Amniotic stem cell (primary cell): ENCODE measurements at places on chromosomes 11 and 22.

GRCh38 chr22:35343664-35344550 lies 37.0 kb upstream of the HMOX1 start:
- DNase-seq = no peak

- DNase-seq = no peak
These were observed 438.0 kb downstream of the TBC1D22A start for GRCh38 chr22:47200273-47201051.

DNA sequence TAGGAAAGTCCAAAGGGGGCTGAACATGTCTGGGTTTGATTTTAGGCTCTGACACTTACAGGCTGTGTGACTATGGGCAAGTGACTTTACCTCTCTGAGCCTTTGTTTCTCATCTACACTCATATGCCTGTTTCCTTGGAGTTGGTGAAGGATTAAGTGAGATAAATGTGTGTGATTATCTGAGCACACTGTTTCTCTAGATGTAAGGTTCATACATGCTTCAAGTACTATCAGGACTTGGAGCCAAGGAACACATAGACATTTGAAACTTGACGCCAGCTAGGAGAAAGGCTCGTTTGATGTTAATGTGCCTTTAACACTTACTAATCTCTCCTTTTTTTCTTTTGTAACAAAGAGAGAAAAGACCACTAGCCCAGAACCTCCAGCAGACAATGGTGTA lies 9.7 kb downstream of the CRYBB1 start:
- no peak for DNase-seq

DNA sequence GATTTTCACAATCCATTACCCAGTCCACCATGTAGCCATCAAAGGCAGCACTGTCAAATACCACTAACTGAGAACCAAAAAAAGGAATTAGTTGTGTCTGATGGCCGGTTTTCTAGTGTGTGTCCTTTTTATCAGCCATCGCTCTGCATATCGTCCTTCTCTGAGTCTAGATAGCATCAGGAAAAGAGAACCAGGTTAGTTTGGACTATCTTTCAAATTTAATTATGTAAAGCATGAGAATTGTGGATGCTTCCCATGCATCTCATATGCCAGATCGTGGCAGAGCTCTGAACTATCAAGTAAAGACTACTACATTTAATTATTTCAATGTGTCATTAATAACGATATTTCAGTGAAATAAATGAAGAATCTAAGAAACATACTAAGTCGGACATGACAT lies 691.9 kb downstream of the FAM181B start:
- DNase-seq = no peak

DNA sequence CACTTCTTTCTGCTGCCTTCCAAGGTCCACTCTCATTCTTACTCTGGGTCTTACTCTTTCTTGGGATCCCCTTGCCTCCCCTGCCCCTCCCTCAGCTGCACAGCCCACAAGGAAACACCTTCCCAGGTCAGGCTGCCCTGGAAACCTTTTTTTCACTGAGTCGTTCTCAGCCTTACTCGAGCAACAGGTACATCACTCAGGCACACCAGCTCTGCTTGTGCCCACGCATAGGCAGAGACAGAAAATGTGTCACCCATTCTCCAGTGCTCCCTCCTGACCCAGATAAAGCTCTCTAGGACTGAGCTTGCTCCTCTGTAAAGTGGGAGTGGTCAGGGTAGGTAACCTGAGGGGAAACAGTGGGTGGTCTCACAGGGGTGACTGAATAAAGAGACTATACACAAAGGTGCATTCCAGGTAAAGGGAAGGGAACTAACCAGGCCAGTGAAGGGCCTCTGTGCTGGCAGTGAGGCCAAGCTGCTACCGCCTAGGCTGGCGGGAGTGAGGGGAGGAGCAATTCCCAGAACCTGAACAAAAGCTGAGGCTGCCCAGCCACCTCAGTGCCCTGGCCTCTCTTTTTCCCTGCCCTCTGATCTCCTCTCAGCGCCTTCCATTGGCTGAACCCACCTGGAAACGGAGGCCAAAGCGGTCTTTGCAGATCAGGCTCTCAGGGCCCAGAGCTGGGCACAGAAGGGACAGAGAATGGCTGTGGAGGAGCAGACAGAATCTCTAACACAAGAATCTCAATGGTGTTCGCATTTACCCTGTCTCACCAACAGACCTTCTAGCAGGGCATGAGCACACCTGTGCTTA lies 15.9 kb downstream of the PRG3 start:
- no peak for DNase-seq

DNA sequence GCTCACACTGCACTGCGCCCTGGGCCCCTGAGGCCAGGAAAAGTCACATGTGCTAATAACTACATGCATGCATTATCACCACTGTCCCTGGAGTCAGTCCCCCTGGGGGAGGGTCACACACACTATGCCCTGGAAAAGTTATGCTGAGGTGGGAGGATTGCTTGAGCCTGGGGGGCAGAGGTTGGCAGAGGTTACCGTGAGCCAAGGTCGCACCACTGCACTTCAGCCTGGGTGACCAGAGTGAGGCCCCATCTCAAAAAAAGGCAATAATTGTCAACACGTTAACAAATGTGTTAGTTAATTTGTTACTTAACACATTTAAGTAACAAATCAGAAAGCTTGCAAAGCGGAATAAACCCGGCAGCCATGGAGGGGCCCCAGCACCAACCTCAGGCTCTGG lies 13.3 kb upstream of the SEC14L6 start:
- DNase-seq = no peak

DNA sequence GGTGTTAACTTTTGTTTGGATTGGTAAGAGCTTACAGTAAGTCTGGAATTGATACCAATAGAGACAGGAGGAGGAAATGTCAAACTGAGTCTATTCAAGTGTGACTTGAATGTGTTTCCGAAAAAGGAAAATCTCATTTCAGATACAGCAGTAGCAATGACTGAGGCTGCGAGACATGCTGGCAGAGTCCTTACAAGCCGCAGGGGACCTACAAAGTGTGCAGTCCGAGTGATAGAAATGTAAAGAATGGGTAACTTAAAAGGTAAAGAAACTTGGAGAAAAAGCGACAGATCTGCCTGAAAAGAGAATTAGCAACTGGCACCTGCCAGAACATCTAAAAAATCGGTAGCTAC lies 444 bp downstream of the CWF19L2 start:
- DNase-seq = no peak

DNA sequence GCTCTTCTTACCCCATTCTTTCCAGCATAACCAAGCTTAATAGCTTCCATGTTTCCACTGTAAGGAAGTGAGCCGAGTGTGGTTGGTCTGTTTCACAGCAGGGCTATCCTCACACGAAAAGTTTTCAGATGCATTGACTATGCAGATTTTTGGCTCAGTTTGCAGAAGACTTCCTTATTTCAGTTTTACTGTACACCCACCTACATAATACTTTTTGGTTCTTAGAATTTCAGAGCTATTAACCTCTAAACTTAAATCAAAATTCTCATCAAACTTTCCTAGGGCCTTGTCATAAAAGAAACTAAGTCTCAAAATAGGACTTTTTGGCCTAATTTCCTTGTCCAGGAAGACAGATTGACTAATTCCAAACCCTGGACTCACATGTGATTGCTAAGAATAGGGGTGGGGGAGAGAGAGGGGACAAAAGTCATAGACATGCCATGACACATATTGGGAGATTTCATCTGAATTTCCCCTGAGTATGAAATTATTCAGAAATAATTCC lies 7.3 kb upstream of the EHF start:
- DNase-seq = no peak

DNA sequence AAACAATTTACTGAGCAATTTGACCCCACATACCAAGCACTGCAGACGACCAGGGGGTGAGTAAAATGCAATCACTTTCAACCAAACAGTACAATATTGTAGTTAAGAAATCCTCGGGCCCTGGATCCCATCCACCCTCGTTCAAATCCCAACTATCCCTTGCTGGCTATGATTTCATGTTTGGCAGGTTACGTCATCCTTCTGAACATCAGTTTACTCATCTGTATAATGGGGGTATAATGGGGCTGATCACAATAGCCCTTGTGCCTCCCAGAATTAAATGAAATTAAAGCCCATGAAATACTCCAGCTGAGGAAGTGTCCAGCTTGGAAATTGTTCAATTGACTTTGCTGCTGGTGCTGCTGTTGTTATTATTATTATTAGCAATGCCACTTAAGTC lies 20.6 kb downstream of the APLNR start:
- no peak for DNase-seq

- DNase-seq = no peak
These were observed 16.1 kb upstream of the PCF11 start for GRCh38 chr11:83140691-83141455.

DNA sequence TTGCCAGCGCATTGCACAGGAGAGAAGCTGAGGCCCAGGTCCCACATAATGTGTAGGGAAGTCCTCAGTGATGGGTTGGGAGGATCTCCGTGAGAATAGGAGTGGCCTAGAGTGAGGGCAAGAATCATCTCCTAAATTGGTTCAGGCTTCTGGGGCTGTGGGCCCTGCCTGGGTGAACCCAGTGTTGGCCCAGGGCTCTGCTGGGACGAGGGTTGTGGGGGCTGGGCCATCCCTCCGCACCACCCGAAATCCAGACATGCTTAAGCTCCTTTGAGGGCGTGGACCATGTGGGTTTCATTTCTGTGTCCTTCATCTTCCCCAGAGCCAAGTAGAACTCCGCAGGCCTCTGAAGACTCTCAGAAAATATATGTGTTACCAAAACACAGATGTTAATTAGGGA lies 3.7 kb downstream of the MICALL1 start:
- no peak for DNase-seq

DNA sequence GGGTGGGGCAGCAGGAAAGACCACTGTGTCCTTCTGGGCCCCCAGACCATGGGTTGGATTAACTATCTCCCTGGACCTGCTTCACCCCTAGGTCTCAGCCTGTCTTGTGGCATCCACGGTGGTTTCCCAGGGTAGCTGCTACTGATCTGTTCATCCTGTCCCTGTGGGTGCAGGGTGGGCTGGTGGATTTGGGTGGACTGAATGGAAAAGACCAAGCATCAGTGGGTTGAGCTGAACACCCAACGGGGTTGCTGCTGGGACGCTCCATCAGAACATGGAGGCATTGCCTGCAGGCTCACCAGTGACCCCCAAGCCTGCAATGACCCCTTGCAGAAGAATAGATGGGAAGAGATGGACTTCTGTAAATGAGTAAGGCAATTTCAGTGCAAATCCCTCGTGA lies 812.1 kb downstream of the TBC1D22A start:
- no peak for DNase-seq

- DNase-seq = no peak
These were observed 12.0 kb upstream of the TBC1D22A start for GRCh38 chr22:46750530-46750800.

DNA sequence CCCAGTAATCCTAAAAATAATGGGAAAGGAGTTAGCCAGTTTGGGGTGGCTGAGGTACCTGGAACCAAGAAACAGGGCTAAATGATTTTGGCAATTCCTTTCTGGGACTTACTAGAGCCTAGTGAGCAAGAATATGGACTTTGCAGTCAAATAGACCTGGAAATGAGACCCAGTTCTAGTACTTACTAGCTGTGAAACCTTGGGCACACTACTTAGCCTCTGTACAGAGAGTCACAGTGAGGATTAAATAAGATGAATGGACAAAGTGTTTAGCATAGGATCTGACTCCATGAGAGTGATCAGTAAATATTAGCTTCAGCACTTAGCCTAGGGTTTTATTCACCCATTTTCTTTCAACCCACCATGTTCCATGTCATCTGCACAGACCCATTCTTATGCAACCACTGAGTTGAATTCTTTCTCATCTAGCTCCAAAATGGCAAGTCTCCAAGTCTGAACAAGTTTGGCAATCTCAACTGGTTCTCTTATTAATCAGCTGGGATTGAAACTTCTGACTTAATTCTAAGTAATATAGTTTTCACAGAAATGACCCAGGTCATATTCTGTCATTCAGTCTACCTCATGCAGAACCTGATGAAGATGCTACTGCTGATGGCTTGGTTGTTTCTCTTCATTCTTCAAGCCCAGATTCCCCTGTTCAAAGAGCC lies 15.0 kb upstream of the SORL1 start:
- DNase-seq = no peak

- DNase-seq = no peak
These were observed 2.5 kb downstream of the GLYATL1 start for GRCh38 chr11:58941838-58942237.

DNA sequence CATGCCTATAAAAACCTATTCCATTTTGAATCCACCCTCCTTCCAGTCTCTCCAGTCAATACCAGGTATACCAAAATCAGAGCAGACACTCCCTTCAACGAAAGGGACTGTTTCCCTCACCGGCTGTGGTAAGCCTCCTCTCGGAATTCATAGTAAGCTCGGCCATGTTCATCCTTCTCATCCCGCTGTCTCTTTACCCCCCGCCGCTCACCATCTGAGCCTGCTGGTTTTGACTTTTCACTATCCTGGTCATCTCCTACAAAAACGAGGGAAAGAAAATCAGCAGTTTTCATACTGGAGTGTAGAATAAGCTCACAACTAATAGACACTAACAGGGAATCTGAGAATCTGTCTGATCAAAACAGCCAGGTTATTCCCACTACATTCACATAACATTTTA lies 3.1 kb downstream of the HNRNPUL2 start:
- DNase-seq = no peak

DNA sequence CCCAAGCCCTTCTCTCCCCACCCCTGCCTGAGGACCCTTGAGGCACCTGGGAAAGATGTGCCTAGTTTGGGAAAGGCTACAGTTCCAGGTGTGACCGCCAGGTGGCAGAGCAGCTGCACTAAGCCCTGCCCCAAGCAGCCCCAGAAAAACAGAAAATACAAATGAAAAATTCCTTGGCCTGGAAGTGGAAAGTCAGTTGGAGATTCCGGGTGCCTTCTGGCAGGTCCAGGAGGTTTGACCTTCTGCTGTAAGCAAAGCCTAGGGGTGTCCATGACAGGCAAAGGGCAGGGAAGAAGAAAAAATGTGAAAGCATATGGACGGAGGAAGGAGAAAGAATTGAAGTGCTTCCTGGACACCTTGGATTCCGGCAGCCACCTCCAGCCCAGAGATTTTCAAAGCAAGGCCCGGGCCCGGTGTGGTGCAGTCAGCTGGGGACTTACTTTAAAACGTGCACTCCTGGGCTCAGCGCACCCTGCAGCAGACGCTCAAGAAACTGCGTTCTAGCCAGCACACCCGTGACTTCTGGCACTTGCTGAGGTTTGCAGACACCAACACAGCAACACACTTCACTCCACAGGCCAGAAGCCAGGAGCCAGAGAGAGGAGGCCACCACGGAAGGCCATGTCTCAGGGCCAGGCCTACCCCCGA lies 37.3 kb upstream of the SLC22A12 start:
- no peak for DNase-seq

GRCh38 chr11:67372993-67373647 lies at the start of gene CLCF1:
CLCF1 (minus strand) TSS chr11:67373598; CDS start chr11:67373539, 59 bp downstream.
- DNase-seq = no peak

GRCh38 chr11:65317025-65317786 lies 2.5 kb downstream of the CDC42EP2 start:
- DNase-seq = no peak

- no peak for DNase-seq
These were observed 123.7 kb downstream of the KCNQ1OT1 start for GRCh38 chr11:2576111-2576510.
